ENCODE measurements at places on chromosomes 11 and 22. TPM values are rescaled to one million over a fixed set of nuclear protein-coding genes. Genes with fewer than 3 reads are reported as not detected.
A peak's percentile ranks its signal among the peaks of the same experiment; 100 is the strongest.

DNA sequence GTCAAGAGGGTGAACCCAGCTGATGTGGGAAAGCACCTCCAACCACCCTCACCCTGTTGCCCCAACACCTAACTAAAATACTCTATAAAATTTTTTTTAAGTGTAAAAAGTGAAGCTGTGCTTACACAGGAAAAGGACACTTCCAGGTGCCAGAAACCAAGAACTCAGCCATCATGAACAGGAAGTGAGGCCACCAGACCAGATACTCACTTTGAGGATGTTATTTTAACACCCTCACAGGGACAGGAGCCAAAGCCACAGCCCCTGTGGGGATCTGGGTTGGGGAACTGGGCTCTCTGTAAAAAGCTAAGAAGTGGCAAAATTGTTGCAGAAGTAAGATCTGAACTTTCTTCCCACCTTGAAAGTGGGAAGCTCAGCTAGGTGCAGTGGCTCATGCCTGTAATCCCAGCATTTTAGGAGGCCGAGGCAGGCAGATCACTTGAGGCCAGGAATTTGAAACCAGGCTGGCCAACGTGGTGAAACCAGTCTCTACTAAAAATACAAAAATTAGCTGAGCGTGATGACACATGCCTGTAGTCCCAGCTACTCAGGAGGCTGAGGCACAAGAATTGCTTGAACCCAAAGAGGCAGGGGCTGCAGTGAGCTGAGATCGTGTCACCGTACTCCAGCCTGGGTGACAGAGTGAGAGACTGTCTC is 3.8 kb downstream of the RSPH14 start:
- no peak for DNase-seq
- no peaks in the 10 kb centered on the region for H3K36me3 ChIP-seq
- H3K4me3 ChIP-seq: no peak overlapping the region

DNA sequence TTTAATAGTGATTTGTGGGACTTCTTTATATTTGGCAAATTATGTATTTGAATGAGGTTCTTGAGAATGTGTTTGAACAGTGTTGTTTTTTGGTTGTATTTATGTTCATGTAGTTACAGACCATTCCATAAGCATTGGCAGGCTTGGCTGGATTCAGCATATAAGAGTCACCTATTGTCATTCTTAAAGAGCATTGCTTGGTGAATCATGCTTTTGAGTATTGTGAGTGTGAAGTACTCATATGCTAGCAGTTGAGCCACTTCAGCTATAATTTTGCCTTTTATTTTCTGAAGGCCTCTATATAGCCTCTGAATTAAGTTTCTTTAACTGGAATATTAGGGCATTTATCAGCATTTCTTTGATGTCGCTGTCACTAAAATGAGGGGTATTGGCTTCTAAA is 110.0 kb upstream of the GAL start:
- H3K4me1 ChIP-seq: no peaks in the 10 kb centered on the region
- H3K36me3 ChIP-seq: peaks cover 27% of the 10 kb centered on the region
- no peak overlapping the region for H3K4me3 ChIP-seq
- DNase-seq: no peak

CD248 gene
- polyA plus RNA-seq: 0.03 TPM

DNA sequence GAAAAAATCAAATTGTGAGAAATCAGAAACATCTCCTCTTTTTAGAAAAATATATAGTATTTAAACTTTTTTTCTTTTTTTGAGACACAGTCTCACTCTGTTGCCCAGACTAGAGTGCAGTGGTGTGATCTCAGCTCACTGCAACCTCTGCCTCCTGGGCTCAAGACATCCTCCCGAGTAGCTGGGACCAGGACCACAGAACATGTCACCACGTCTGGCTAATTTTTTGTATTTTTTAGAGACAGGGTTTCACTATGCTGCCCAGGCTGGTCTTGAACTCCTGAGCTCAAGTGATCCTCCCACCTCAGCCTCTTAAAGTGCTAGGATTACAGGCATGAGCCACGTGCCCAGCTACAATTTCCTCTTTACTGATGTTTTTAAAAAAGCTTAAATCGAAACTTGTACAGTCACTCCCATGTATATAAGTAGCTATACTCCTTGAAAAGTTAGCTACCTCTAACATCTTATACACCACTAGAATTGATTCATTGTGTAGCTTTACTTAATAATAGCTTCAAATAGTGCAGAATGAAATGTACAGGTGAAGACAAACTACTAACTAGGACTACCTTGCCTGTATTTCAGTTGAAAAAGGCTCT is 10.3 kb downstream of the EIF4G2 start:
- DNase-seq: no peak
- H3K27me3 ChIP-seq: no peaks in the 10 kb centered on the region
- peaks cover 72% of the 10 kb centered on the region for H3K36me3 ChIP-seq
- H3K4me3 ChIP-seq: no peak overlapping the region
- H3K27ac ChIP-seq: no peak overlapping the region
- peaks cover 4% of the 10 kb centered on the region for H3K4me1 ChIP-seq

TOMM22 gene
- 62.3 TPM for polyA plus RNA-seq

- H3K4me1 ChIP-seq: peaks cover 28% of the 10 kb centered on the region
- H3K27ac ChIP-seq: peak overlapping the region; percentile 79
- H3K36me3 ChIP-seq: no peaks in the 10 kb centered on the region
- H3K27me3 ChIP-seq: no peaks in the 10 kb centered on the region
- DNase-seq: peak; percentile 82
These were observed 1120.7 kb downstream of the LRRC4C start for GRCh38 chr11:40338739-40339138.

GLYATL1 gene
- not detected for polyA plus RNA-seq

DNA sequence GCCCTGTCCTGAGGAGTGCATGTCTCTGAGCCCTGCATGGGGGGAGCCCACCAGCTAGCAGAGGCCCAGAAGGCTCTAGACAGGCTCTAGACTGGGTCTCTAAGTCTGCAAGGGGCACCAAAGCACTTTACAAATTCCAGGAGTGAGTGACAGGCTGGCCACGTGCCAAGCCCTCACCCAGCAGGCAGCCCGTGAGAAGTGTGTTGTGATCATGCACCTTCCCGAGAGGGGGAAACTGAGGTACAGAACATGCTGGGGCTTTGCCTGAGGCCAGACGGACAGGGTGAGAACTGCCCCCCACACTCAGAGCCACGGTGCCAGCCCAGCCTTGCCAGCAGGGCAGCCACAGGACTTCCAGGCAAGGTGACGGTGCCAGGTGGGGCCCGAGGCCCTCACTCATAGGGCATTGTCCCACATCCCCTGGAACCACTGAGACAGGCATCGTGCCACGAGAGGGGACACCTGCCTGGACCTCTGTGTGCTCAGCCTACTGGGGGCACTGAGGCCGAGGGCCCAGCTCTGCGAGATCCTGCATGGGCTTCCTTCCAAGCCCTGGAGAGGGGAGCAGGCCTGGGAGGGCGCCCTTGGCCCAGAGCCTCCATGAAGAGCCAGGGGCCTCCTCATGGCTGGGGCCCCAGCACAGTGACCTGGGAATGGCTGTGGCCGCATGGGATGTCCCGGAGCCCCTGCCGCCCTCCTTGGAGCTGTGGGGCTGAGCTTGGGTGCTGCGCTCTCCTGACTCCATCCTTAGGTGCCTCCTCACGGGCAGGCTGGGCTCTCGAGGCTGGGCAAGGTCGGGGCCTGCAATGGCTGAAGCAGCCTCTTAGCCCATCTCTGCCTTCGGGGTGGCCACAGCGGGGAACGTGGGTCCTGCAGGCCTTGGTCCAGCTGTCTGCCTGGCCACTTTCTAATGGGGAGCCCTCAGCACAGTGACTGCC is 121.5 kb downstream of the KCNQ1OT1 start:
- H3K27me3 ChIP-seq: no peaks in the 10 kb centered on the region

- H3K4me3 ChIP-seq: no peak overlapping the region
- H3K27me3 ChIP-seq: peaks cover 19% of the 10 kb centered on the region
- H3K4me1 ChIP-seq: no peaks in the 10 kb centered on the region
These were observed 93.2 kb downstream of the PKNOX2 start for GRCh38 chr11:125257751-125258150.
